ENCODE measurements at places on chromosomes 5 and 9.

GRCh38 chr5:139413963-139414362 lies 10.1 kb upstream of the SPATA24 start:
- DNase-seq = no peak

GRCh38 chr5:96447949-96448348 lies 14.9 kb upstream of the PCSK1 start:
- no peak for DNase-seq

DNA sequence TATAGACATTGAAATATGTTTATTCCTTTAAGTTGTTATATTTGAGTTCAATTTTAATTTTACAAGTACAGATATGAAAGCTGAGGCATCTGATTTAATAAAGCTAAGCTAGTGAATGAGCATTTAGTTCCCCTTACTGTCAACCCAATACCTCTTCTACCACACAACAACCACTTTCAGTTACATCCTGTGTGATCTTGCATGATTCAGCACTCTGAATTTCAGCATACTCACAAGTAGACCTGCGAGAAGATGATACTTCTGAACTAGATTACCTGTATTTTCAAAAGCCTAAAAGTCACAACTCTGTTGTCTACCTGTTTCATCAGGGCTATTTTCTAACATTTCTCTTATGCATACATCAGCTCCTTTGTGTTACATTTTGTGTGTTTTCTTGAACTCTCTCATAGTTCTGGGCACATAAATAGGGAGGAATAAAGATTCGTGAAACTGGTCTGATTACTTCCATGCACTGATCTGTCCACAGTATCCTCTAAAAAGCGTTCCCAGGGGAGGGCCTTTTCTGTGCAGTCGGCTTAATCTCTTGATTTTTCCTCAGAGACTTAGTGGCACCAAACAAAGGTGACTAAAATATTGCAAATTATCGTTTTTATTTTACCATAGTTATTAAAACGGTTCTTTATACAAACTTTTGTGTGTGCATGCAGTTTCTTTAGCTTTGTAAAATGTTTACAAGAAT lies 2025.5 kb upstream of the NUDT12 start:
- DNase-seq = no peak

DNA sequence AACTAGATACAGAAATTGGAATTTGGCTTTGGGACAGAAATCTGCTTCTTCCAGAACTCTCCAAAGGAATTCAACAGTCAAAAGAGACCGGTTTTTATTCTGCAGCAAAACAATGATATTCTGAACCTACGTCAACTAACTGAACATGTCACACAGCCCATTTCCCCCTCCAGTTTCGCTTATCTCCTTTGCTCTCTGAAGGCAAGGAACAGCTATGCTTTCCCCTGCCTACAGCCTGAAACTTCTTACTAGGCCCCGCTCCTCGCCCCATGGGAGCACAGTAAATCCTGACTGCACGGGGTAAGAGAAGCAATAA lies 488 bp downstream of the SKIC3 start:
- no peak for DNase-seq

DNA sequence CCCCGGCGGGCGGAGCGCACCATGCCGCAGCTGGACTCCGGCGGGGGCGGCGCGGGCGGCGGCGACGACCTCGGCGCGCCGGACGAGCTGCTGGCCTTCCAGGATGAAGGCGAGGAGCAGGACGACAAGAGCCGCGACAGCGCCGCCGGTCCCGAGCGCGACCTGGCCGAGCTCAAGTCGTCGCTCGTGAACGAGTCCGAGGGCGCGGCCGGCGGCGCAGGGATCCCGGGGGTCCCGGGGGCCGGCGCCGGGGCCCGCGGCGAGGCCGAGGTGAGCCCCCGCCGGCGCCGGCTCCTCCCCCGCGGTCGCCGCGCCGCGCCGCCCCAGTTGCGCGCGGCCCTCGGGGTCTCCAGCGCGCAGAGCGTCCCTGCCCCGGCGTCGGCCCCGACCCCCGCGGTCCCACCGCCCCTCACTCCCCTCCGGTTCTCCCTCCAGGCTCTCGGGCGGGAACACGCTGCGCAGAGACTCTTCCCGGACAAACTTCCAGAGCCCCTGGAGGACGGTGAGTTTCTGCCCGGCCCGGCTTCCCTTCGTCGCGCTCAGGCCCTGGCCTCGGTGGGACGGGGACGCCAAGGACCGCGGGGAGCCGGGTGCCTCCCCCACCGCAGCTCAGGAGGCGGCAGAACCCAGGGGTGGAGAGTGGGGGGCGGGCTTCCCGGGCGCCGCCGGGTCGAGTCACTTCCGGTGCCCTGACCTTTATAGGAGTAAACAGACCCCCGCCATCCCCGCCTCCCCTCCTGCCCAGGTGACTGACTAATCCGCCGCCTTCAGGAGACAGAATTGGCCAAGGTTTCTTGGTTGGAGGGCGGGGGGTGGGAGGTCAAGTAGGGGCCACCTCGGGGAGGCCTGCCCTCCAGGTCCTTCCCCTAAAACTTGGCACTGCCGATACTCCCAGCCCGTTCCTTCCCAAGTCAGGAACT lies 665 bp downstream of the TCF7 start:
- DNase-seq = no peak

- DNase-seq = no peak
Observed at GRCh38 chr9:13502484-13502883, 223.0 kb upstream of the MPDZ start.

GRCh38 chr5:132718544-132719312 lies 18.6 kb downstream of the KIF3A start:
- DNase-seq = no peak

GRCh38 chr5:17225520-17225919 lies 8.1 kb downstream of the BASP1 start:
- DNase-seq = no peak

DNA sequence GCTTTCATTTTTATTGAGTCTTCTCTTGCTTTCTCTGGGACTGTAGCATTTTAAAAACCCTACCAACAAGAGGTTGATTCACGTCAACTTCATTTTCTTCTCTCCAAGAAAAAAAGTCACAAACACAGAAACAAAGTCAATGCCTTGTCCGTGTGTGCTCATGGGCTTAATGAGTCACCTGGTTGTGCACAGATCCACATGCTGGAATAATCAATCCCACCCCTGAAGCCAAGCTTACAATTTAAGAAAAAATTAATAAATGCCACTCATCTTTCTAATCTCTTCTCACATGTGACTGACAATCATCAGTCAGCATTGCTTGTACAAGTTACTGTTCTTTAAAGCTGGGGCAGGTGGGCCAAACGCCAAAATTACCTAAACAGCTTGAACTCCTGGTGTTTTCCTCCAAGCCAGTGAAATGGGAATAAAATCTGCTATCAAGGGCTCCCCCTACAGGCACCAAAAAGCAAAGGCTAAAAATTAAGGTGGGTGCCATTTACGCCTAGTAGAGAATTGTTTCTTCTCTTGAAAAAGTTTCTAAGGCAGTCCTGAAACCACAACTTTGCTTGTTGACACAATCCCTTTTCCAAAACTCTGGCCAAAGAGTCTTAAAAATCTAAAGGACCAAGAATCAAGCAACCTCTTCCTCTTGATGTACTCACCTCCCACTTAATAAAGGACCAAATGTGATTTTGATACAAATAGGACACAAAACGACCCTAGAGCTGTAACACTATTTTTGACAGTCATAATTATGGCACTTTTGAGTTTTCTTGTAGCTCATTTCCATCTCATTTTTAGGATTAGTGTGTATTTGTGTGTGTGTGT lies 21.3 kb downstream of the TRMO start:
- peak; percentile 39 for DNase-seq

DNA sequence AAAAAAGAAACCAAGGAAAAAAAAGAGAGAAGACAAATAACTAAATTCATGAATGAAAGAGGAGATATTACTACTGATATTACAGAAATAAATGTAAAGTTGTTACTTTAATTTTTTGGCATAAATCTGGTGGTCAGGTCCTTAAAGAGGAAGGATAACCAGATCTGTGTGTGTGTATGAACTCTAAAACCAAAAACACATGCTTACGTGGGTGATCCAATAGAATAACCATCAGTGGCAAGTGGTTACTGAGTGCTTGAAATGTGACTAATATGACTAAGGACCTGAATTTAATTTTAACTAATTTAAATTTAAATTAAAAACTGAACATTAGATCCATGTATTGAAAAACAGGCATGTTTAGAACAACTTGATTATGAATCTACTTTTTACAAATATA lies 10.3 kb downstream of the SLC28A3 start:
- no peak for DNase-seq

GRCh38 chr9:95085861-95086563 lies 231.5 kb downstream of the FANCC start:
- DNase-seq = no peak

GRCh38 chr5:56561-57290 lies 35.2 kb upstream of the PLEKHG4B start:
- DNase-seq = peak; percentile 41

DNA sequence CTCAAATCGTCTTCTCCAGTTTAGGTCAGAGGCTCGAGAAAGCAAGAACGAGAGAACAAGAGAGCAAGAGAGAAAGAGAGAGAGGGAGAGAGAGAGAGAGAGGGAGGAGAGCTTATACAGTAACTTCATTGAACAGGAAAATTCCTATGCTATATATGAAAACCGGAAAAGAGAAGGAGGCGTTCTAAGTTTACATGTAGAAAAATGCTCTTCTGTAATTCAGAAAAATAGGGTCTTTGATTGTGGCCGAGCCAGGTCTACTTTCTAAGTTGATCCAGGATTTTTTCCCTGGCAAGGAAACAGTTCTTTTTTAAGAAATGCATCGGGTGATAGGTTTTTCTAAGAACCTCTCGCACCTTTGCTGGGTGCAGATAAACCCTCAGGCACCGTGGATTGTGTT lies 29.5 kb downstream of the COL15A1 start:
- no peak for DNase-seq

- no peak for DNase-seq
Observed at GRCh38 chr9:1747417-1747967, 267.7 kb upstream of the SMARCA2 start.

GRCh38 chr9:19208653-19209052 lies 21.8 kb upstream of the DENND4C start:
- DNase-seq = no peak

GRCh38 chr5:65204966-65205365 lies 276.8 kb downstream of the ADAMTS6 start:
- DNase-seq = no peak

GRCh38 chr5:119458911-119459632 lies 6.8 kb downstream of the HSD17B4 start:
- peak; percentile 5 for DNase-seq

- no peak for DNase-seq
Observed at GRCh38 chr5:136979131-136979530, 520.0 kb downstream of the SPOCK1 start.

- no peak for DNase-seq
Observed at GRCh38 chr5:43309122-43309521, 4.1 kb downstream of the HMGCS1 start.

DNA sequence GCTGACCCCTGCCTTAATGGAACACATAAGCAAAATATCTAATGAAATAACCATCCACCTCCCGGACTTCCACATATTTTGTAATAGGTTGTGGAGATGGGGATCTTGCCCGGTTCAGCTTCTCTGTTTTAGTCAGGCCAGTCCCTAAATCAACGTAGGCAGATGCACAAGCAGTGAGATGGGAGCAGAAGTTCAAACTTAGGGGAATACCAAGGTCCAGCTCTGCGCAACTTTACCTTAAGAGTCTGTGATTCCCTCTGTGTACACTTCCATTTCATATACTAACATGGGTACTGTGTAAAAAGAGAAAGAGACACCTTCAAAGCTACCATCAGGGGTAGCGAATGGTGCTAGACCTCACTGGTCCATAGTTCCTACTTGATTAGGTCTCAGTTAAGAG lies 110.9 kb downstream of the NTRK2 start:
- no peak for DNase-seq

- no peak for DNase-seq
Observed at GRCh38 chr5:152884006-152884405, 478.9 kb upstream of the NMUR2 start.

DNA sequence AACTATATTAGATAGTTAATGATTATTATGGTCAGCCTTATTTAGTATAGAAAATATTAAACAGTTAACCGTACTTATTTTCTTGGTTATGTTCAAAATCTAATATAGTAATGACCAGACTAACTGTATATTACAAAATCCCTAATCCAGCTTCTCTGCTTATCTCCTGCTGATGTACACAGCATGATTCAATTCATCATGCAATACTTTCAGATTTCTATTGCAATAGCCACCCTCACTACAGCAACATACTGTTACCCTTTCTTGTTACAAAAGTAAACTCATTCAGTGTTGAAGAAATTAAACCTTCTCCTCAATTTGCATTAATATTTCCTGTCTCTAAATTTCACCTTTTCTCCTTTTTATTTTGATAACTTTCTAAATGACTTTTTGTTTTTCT lies 1375.0 kb upstream of the NUDT12 start:
- DNase-seq = no peak

DNA sequence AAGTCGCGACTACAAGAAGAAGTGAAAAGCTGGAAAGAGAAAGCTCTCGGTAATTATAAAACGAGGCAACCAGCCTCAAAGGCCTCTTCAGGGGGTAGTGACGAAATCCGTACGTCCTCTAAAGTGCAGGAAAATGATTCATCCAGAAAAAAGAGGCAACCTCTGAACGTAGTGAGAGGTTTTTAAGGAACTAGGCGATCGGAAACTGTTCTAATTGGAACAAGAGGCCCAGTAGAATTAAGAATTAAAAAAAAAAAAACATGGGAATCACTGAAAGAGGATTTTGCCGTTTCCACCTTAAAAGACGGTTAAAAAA lies 1.0 kb downstream of the CSNK1A1 start:
- peak; percentile 34 for DNase-seq

DNA sequence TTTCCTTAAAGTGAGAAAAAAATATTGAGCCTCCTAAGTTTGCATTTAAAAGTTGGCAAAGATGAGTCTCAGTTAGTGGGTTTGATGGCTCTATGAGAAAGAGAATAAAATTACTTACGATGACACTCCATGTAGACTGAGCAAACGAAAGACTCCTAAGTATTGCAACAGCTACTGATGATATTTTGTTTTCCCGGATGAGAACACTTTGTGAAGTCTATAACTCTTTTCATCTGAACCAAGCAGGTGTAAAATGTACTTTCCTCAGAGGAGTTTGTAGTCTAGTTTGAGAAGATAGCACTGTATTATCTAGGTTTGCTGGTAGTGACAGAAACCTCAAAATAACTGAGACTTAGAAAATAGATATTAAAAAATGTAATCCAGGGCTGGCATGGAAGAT lies 1.7 kb upstream of the ITK start:
- no peak for DNase-seq

- no peak for DNase-seq
Observed at GRCh38 chr9:136407911-136408310, 2.5 kb downstream of the ENTR1 start.

DNA sequence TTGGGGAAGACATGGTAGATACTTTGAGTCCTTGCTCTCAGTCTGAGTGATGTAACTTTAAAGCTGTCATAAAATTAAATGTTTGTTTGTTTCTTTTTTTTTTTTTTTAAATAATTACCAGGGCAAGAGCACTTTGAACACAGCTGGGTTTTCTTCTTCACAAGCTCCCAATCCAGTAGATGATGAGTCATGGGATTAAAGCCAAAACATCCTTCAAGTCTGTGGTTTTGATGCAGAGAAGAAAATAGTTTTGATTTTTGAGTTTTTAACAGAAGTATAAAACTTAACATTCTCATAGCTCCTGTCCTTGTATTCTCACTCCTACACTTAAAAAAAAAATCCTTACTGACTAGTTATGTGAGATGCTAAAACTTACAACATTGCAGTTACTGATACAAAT lies 34.8 kb upstream of the IL31RA start:
- DNase-seq = peak; percentile 8
